Occipital lobe (tissue), 3 donors: ENCODE measurements at places on chromosomes 11 and 22. TPM values are rescaled to one million over a fixed set of nuclear protein-coding genes. Genes with fewer than 3 reads are reported as not detected.

JRKL gene
- 14.3 TPM for total RNA-seq

POU2AF2 gene
- not detected for total RNA-seq

TRMT2A gene
- total RNA-seq, result 25.9 TPM

ANKK1 gene
- total RNA-seq, result not detected

ELMOD1 gene
- 95.5 TPM for total RNA-seq
